ENCODE measurements at places on chromosomes 2 and 18.

DNA sequence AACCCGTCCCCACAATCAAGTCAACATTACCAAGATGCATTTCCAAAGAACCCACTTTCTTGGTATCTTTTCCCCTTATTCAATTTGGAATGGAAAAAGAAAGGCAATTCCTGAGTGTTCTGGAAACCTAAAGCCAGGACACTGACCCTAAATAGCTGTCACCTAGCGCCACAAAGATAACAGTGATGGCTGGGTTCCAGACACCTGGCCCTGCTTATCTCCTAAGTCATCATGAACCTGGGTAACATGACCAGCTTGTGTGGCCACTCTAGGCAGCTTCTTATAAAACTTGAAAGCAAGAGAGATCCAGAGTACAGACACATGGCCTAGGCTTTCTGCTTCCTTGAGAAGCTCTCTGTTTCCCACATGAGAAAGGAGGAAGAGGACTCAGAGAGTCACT lies 95.4 kb downstream of the BOD1L2 start:
- no peak for DNase-seq

DNA sequence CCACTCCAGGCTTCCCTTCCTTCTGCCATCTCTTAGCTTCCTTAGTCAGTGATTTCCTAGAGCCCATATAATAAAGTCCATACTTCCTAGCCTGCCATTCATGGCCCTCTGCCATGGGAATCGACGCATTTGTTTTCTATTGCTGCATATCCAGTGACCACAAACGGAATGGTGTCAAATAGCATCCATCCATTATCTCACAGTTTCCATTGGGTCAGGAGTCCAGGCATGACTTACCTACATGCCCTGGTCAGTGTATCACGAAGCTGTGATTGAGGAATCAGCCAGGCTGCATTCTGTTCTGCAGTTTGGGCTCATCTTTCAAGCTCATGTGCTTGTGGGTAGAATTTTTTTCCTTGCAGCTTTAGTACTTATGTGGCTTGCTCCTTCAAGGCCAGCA lies 209.7 kb upstream of the EPAS1 start:
- no peak for DNase-seq

GRCh38 chr2:229045671-229046070 lies 225.4 kb downstream of the PID1 start:
- DNase-seq, result no peak

GRCh38 chr2:219448099-219448775 lies 13.6 kb downstream of the SPEG start:
- no peak for DNase-seq

GRCh38 chr2:134124047-134124753 lies 129.7 kb upstream of the MGAT5 start:
- DNase-seq, result no peak

GRCh38 chr2:32626639-32627221 lies 1.1 kb upstream of the TTC27 start:
- no peak for DNase-seq

DNA sequence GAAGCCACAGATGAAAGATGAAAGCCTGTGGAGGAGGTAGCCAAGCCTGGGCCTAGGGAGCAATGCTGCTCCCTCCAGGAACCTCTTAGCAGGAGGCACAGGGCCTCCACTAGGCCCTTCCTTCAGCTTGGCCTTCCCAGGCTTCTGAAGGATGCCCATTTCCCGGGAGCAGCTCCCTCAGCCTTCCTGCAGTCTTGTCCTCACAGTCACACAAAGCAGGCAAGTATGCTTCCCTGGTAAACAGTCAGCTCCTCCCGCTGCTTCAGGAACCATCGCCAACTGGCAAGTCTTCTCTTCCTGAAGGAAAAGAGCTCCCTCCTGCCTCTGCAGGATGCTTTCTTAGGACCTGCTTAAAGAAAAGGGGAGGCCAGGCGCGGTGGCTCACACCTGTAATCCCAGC lies 53.2 kb downstream of the SMAD7 start:
- no peak for DNase-seq

DNA sequence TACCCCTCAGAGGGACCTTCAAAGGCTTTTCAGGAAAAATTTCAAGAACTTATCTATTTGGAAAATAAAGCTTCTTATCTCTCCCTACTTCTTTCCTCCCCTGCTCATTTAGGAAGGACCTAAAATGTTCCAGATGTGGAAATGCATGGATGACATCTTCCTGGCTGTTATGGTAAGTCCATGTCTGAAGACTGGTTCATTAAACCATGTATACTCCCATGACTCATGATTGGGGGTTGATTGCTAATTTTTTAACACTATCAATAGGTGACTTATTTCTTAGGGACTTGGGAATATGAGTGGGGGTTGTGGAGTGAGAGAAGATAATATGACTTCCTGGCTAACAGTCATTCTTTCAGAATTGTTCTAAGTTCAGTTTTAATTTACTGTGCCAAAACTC lies 104.0 kb upstream of the PARD3B start:
- no peak for DNase-seq

DNA sequence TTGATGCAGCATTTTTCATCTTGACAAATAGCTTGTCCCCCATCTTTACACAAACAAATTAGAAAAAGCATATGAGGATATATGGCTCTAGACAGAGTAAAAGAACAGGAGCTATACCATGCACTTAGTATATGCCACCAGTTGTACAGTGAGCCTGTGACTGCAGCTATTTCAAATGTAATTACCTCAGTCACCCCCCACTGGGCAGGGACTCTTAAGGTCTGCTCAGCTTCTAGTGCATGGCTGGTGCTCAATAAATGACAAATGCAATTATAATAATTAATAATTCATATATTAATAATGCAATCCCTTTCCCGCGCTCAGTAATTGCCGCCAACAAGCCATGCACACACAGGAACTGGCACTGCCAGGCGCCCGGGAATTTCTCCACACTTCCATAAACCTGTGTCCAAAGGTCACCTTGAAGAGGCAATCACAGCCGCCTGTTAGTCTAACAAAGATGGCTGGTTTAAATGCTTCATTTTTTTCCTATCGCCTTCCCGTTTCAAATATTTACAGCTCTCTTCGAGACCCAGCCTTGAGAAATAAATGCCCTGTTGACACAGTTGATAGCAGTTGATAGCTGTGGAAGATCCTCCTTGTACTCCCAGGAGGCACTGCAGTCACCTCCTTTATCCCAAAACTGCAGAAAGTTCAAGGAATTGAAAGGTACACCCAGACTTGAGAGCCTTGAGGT lies 156.6 kb downstream of the INO80D start:
- no peak for DNase-seq

DNA sequence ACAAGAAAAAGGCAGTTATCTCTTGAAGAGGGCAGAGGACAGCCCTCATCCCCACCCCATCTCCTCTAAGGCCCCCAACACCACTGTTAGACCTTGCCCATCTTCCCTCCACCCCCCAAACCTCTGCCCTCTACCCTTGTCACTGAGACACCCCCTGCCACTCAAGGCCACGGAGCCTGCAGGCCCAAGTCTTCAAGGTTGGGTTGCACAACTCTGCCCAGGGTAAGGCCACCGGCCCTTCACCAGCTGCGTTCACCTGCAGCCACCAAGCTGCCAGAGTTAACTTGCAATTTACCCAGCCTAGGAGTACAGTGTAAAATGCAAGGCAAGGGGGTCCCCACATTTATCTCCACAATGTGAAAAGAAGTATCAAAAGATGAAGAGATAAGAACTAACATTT lies 128.7 kb upstream of the PKDCC start:
- DNase-seq, result no peak

DNA sequence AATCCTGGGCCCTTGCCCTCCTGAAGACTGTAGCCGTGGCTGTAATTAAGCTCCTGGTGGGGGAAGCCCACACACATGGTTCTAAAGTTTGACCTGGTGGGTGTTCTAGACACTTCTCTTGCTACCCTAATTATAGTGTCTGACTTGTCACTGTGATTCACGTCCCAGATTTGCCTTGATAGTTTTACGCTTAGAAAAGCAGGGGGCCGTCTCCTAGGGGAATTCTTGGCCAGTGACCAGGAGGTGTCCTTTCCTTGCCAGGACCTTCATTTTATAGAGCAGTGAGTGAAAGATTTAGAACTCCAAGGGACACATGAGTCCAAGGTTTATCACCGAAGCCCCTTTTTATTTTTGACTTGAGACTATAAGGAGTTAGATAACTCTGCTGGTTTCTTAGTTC lies 9.0 kb downstream of the TMEM214 start:
- no peak for DNase-seq

- no peak for DNase-seq
These were observed 22.0 kb upstream of the SLC35G4 start for GRCh38 chr18:11587432-11587831.

GRCh38 chr2:180456801-180457200 lies 449.7 kb upstream of the CWC22 start:
- DNase-seq, result no peak

GRCh38 chr2:1870431-1870830 lies 126.1 kb upstream of the PXDN start:
- no peak for DNase-seq

GRCh38 chr18:25957017-25957416 lies 133.4 kb downstream of the SS18 start:
- DNase-seq, result no peak

GRCh38 chr2:190785334-190785733 lies 95.3 kb upstream of the GLS start:
- no peak for DNase-seq

DNA sequence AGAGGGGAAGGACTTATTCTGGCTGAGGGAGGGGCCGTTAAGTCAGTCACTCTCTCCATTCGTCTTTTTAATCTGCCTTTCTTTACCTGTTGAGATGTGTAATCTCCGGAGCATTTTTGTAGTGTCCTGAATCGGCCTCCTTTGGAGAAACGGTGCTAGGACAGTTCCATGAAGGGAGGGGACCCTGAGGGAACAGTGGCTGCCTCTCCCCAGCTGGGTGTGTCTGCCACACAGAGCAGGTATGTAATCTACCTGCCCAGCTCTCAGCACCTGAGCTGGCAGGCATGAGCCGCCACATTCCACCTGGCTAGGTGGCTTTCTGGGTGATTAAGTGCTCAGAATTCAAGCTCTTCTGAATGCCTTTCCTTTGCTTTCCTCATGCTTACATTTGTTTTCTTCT lies 131.2 kb downstream of the WDSUB1 start:
- DNase-seq, result peak; percentile 64

GRCh38 chr2:178477443-178478129 lies 814 bp downstream of the FKBP7 start:
- DNase-seq, result no peak

DNA sequence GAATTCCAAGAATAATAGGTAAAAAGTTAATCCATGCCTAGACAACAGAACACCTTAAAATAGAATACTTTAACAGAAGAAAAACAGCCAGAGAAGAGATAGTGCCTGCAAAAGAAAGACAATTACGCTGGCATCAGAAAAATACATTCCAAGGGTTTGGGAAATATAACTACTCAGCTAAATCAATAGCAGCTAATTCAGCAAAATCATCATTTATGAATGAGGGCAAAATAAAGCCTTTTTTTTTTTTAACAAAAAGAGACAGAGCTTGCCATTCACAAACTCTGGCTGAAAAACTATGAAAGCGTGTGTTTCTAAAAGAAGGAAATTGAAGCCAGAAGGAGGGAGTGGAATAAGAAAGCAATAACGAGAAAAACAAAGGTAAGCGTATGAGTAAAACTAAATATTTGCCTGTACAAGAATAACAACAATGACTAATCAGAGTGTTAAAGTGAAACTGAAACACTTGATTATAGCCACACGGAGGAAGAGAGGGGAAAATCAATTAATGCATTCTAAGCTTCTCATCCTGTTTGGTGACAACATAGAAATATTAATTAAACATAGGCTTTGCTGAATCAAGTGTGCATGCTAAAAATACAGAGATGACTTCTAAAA lies 90.2 kb downstream of the EHD3 start:
- no peak for DNase-seq

DNA sequence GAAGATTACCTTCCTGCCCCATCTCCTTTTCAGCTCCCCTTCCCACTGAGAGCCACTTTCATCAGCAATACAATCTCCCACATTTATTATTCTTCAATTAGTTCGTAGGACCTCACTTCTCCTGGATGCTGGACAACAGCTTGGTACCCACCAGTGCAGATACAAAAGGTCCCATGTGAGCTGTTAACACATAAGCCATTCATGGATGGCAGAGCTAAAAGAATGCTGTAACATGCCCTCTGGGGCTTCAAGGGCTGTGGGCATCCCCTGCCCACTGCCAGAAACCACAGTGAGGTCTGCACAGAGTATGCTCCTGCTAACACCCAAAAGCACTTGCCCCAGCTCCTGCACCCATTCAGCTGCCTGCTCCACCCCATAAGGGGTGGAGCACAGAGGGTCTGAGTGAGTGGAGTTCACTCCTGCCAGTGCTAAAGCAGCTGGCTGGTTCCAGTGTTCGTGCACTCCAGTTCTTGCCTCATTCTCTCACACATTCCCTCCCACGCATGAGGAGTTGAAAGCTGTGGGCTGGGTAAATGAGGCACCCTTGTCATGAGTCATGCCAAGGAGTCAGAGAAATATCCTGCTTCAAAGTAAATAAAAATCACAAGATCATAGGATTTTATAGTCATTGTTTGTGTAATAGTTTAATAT lies 305.9 kb upstream of the TMEFF2 start:
- peak; percentile 42 for DNase-seq

GRCh38 chr18:24726727-24727492 lies 266.5 kb downstream of the HRH4 start:
- no peak for DNase-seq

All from keratinocyte (primary cell).